ENCODE measurements at places on chromosomes 13 and 19. TPM values are rescaled to one million over a fixed set of nuclear protein-coding genes. Genes with fewer than 3 reads are reported as not detected.

DNA sequence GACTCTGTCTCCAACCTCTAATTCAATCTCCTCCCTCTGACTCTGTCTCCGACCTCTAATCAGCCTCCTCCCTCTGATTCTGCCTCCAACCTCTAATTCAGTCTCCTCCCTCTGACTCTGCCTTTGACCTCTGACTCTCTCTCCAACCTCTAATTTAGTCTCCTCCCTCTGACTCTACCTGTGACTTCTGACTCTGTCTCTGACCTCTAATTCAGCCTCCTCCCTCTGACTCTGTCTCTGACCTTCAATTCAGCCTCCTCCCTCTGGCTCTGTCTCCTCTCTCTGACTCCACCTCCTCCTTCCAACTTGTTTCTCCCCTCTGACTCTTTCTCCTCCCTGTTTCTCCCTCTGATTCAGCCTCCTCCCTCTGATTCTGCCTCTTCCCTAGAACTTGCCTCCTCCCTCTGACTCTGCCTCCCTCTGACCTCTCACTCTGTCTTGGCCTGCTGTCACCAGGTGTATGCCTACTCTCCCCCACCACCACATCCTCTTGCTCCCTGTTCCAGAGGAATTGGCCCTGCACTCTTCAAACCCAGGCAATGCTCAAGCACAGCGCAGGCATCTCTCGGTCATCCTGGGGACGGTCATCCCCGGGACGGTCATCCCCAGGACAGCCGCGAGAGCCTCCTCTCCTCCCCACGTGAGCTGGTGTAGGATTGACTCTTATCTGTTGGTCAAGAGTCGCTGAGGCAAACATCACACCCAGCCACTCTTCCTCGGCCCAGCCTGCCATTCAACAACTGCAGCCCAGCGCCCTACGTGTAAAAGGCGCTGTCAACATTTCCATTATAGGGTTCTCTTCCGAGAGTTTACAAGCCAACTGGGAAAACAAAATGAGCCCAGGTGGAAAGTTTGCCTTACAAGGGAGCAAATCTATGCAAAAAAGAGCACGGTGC is 60.2 kb downstream of the ZIC5 start:
- no peak for DNase-seq

DNA sequence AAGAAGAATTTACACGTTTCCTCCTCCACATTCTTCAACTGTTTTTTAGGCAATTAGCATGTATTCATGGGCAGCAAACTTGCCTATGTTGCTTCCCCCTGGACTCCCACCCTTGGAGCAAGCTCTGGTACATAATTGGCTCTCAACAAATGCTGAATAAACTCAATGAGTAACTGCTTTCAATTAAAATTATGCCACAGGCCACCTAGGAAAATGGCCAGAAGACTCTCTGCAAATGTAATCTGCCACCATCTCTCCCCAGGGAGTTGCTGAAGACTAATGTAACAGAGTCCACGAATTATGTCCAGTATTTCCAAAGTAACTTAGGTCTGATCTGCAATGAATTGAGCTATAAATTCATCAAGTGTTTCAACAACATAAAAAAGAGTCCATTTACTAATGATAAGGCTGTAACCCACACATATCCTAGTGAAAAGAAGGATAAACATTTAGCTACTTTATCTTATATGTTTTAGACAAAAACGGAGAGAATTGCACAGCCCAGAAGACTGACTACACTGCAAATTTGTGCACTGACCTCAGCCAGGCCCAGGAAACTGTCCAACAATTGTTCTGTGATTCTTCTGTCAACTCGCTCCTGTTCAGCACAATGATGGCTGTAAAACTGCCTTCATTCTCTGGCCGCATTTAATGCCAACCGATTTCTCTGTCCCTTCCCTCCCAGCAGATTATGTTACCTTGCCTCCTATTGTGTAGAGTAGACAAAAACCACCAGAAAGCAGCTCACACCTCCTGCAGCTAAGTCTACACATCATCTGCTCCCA is 808.6 kb upstream of the ARGLU1 start:
- DNase-seq = no peak

GRCh38 chr13:84655677-84656076 is 773.4 kb upstream of the SLITRK1 start:
- no peak for DNase-seq

DNA sequence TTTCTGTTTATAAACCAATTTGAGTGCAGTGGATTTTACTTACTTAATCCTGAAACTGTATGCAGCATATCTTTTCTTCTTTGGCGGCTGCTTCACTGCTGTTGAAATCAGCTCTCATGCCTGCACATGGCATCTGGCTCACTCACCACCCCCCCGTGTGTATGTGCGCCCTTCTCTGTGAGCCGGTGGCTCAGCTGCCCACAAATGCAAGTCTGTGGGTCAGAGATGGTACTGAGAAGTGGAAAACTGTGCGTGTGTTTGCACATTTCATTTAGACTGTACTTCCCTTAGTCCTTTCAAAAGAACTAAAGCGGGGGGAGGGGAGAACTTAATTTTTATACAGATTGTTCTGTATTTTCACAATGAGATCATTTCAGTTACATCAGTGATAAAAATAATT is 307.6 kb downstream of the SHISA2 start:
- no peak for DNase-seq

GRCh38 chr13:47233734-47234133 is 336.9 kb upstream of the HTR2A start:
- no peak for DNase-seq

COL4A2 gene
- total RNA-seq = 1,860 TPM

C13orf42 gene
- total RNA-seq = not detected

Measured in kidney epithelial cell (primary cell).